ENCODE measurements at places on chromosomes 1 and 21.

DNA sequence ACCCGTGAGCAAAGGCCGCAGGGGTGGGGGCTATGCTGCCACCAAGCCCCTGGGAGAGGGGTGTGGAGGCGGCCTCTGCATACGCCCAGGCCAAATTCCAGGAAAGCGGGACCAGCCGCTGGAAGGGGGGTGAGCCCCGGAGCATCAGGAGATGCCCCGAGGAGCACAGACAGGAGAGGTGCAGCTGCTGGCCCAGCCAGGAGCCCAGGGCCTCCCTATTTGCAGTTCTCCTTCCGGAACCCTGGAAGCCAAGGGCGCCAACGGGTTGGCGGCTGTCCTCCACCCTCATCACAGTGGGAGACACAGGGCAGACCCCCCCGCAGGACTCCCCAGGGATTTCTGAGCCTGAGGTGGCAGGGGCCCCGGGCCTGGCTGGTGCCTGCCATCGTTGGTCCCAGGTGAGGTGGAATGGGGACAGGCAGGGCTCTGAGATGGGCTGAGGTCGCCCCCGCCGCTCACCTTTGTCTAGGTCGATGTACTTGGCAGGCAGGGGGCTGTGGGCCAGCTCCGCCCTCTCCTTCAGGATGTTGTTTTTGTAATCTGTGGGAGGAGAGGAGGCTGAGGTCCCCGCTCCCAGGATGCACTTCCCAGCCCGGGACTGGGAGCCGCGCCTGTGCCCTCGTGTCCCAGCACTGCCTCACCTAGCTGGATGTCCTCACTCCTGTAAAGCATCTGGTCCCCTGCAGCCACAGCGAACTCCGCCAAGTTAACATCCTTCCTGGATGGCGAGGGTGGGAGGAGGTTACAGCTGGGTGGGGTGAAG lies 4.4 kb upstream of the DVL1 start:
- no peak for DNase-seq

GRCh38 chr1:170634293-170634692 lies 29.6 kb upstream of the PRRX1 start:
- no peak for DNase-seq

DNA sequence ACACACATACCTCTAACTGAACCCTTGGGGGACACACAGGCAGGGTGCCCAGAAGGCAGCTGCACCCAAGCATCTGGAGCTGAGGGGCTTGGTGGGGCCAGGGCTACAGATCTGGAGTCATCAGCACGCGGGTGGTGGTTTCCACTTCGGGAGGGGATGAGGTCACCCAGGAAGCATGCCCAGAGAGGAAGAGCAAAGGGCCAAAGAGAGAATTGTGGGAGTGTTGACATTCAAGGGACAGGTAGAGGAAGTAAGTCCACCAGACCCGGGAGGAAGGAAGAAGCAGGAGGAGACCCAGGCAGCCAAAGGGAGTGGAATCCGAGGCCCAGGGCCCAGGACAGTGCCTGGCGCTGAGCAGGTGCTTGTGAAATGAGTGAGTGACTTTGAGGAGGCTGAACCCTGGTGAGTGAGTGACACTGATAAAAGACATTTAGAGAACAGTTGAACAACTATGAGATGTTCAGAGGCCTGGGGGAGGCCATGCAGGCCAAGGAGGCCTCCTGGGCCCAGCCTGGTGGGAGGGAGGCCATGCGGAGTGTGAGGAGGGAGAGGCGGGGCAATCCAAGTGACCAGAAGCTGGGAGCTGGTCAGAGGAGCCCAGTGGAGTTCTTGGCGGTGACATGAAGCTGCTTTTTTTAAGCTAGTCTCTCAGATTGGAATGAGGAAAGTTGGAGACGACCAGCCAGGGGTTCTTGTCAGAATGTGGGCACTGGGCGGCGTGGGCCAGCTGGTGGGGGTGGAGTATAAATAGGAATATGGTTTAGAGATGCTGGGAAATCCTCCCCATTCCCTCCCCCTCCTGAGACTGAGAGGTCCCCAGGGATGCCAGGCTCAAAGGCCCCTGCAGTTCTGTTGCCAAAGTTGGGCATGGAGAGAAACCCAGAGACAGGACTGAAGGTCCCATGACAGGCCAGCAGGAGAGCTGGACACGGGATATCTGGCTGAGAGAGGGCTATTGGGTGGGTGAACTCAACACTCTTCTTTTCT lies 7.9 kb downstream of the CDK18 start:
- no peak for DNase-seq

DNA sequence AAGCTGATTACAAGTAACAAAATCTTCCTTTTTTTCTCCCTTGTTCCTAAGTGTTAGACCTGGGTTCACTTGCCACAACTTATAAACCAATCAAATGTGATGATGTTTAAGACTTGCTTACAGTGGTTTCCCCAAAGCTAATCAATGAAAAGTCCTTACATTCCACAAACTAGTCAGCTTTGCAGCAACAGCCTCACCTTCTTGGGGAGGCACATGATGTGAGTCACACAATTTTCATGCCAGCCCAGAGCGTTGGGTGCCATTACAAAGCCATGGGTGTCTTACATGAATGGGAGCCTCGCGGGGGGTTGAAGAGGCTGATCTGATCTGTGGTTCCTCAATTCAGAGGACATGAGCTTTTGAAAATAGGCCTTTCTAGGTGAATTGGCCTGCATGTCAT lies 91.6 kb upstream of the UBE2U start:
- DNase-seq, result no peak

DNA sequence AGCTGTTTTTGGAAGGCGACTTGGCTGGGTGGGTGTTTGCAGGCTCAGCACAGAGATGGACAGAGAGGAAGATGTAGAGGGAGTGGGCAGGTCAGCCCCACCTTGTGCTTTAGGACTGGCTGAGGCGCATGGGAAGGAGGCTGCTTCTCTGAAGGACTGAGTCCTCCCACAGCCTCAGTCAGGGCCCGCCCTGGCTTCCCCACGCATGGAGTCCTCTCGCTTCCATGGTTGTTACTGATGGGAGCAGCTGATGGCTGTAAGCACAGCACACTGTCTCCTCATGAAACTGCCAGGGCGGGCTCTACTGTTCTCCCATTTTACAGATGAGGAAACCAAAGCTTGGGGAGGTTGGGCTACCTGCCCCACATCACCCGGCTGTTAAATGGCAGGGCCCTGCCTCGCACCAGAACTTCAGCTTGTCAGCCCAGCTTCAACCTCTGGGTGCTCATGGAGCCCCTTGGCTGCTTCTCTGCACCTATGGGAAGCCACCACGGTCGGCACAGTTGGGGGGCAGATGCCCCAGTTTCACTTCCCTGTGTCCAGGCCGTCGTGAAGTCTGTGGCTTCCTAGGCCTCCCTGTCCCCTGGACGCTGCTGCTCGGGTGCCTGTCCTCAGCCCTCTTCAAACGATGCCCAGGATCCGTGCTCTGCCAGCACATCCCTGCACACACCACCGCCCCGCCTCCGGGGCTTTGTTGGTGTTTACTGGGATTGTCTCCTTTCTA lies 2.4 kb downstream of the TMEM201 start:
- DNase-seq, result no peak

GRCh38 chr1:9265968-9266367 lies 26.7 kb upstream of the SPSB1 start:
- DNase-seq, result no peak

DNA sequence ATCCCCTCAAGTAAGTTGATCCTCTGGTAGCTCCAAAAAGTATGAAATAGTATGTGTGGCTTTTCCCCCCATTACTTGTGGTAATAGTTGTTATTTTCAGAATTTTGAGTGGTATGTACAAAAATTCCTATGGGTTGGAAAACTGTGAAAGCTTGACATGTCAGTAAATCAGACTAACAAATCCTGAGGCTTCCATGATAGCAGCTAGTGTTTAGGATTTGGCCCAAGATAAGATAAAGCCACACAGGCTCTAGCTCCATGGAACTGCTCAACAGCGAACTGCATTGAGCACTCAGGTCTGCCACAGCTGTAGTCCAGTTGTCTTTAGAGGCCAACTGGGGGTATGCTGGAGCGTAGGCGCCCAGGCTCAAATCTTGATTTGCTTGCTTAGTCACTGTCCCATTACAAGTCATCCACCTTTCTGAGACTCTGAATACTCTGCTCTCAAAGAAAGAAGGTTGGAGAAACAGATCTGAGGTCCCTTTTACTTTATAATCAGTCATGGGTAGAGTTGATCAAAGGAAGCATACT lies 28.7 kb downstream of the ATP1A1 start:
- DNase-seq, result no peak

GRCh38 chr1:165697491-165697880 lies 876 bp downstream of the ALDH9A1 start:
- no peak for DNase-seq

- no peak for DNase-seq
Observed at GRCh38 chr1:1628754-1629429, 3.1 kb upstream of the MMP23B start.

GRCh38 chr1:104248385-104248784 lies 498.7 kb downstream of the AMY1C start:
- DNase-seq, result no peak

- no peak for DNase-seq
Observed at GRCh38 chr1:159580340-159580739, 7.3 kb upstream of the APCS start.

DNA sequence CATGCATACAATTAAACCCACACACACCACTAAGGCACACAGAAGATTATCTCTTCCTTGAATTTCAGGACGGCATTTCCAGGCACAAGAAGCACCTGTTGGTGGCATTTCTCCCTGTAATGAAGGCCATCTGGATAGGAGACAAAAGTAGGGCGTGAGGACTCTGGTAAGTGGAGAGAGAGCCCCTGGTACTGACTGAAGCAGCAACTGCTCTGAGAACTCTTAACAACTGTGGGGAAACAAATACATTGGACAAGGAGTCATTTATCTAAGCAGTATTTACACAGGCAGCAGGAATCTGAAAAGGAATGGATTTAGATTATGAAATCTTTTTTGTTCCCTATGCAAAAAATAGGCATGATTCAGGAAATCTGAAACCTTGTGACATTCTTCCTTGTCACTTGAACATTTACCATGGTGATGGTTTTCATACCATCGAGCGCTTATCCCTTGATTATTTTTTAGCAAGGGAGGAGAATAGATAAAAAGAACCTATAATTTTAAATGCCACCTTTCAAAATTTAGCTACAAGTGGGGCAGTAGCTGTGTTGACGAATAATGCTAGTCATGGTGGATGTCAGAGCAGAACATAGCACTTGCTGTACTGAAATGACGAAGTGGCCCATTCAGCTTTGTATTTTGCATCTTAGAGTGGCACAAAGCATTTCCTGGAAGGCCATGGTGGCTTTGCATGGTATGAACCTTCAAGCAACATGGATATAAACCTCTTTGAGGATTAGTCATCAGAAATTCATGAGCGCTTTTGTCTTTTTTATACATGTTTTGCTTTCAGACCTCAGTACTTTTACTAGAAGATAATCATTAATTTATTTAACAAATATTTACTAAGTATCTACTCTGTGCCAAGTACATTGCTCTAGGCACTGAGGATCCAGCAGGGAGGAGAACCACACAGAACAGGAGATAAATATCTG lies 362.0 kb downstream of the ADGRL2 start:
- DNase-seq, result no peak

- no peak for DNase-seq
Observed at GRCh38 chr1:23425193-23425494, 596 bp upstream of the TCEA3 start.

DNA sequence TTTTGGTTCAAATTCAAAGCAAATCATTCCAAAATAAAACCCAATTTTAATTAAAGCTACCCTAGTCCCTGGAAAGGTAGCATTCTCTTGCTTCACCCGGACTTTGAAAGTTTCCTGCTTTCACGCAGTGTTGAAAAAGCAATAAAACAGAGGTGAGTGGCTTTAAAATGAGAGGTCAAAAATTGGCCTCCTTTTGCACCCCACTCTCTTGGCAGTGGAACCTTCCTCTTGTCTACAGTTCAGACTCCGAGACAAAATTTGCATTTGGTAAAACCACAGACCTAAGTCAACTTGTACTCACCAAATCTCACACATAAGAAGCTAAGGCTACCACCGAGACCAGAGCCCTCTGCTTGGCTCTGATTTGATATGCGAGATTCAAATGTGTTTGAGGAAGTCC lies 252.7 kb downstream of the TTLL7 start:
- DNase-seq, result no peak

DNA sequence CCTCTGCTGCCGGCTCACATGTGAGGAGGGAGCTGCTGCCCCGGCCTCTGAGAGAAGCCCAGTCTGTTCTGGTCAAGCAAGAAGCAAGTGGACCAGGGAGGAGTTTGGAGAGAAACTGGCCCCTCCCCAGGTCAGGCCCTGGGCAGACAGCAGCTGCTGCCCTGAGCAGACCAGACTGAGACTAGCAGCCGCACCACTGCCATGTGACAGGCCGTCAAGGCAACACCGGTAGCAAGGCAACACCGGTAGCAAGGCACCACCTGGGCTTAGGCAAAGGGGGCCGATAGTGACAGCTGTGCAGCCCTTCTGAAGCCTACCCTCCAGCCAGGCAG lies 50.3 kb downstream of the ARHGEF16 start:
- DNase-seq, result no peak

GRCh38 chr1:169060919-169061639 lies 45.4 kb upstream of the ATP1B1 start:
- no peak for DNase-seq

DNA sequence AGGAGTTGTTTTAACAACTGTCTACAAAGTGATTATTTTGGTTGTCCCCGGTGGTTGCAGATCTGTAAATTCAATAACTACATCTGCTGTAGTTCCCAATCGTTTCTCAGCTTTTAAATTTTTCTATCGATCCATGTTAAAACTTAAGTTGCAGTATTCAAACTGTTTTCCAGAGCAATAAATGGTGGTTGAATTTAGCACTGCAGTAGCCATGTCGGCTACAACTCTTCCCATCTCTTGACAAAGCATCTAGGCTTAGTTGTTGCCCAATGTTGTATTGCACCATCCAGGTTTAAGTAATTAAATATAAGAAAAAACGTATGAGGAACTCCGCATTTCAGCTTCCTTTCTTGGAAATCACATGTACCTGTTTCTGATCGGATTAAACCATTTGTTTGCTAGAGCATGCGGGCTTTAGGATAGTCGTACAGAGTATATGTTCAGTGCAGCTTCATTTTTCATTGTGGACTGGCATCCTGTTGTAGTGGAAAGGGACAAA lies 996 bp downstream of the CNIH4 start:
- no peak for DNase-seq

Data from stimulated activated CD4-positive, alpha-beta T cell treated with anti-CD3 and anti-CD28 coated beads, Interleukin-1b, Interleukin-23, amount 100 ng/mL, for 1 hour (primary cell).